ENCODE measurements at places on chromosomes 7 and 10. TPM values are rescaled to one million over a fixed set of nuclear protein-coding genes. Genes with fewer than 3 reads are reported as not detected.

DNA sequence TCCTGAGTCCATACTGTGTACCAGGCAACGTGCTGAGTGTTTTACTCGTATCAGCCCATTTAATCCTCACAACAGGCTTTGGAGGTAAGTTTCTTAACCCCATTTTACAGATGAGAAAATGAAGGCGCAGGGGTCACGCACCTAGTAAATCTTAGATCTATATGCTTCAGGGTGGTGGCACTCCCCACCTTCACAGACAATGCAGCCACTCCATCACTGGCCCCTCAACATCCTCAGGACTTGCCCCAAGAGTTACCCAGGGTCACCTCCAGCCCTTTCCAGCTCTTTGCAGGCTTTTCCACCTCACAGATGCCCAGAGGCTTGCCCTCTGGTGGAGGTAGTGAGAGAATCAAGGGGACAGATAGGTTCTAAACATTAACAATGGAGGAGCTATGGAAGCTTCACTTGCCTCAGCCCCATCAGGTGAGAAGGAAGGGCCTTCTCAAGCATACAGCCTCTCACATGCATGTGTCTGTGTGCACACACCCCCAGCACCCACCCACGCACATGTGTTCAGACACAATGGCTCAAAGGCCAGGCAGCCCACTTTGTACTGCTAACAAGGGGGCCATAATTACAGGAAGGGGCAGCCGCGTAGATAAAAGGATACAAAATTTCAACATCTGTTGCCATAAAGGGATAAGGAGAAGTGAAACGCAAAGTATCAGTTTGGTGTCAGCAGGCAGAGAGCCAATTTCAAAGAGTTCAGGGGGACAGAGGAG is 29.1 kb downstream of the DPCD start:
- DNase-seq: no peak

DNA sequence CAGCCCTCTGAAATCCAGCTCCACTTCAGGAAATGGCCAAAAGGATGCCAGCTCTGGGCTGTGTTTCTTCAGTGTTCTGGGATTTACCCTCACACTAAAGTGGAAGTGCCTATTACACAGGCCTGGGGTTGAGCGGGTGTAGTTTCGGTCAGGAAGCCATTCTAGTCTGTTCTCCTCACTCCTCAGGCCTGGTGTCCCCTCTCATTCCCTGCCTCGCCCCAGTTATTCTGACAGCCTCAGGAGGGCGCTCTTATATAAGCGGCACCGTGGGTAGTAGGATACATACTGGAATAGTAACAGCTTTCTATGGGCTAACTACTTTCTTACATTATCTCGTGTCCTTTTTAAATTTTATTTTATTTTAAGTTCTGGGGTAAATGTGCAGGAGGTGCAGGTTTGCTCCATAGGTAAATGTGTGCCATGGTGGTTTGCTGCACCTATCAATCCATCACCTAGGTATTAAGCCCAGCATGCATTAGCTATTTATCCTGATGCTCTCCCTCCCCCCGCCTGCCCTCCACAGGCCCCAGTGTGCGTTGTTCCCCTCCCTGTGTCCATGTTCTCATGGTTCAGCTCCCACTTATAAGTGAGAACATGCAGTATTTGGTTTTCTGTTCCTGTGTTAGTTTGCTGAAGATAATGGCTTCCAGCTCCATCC is 12.2 kb upstream of the LGI1 start:
- no peak for DNase-seq

- no peak for DNase-seq
Observed at GRCh38 chr7:35030848-35031247, 6.4 kb downstream of the DPY19L1 start.

- no peak for DNase-seq
Observed at GRCh38 chr7:105636982-105637381, 55.7 kb upstream of the EFCAB10 start.

GRCh38 chr7:42278344-42278743 is 41.3 kb upstream of the GLI3 start:
- DNase-seq: no peak

GRCh38 chr7:140568021-140568813 is 72.4 kb downstream of the DENND2A start:
- no peak for DNase-seq

The PPP1R17 gene
- total RNA-seq: not detected

The PLEKHS1 gene
- not detected for total RNA-seq

Measured in Caco-2 (cell line).